ENCODE measurements at places on chromosomes 7 and 10. TPM values are rescaled to one million over a fixed set of nuclear protein-coding genes. Genes with fewer than 3 reads are reported as not detected.
A peak's percentile ranks its signal among the peaks of the same experiment; 100 is the strongest.

- DNase-seq: no peak
These were observed 146.5 kb downstream of the ARID5B start for GRCh38 chr10:62047960-62048383.

DNA sequence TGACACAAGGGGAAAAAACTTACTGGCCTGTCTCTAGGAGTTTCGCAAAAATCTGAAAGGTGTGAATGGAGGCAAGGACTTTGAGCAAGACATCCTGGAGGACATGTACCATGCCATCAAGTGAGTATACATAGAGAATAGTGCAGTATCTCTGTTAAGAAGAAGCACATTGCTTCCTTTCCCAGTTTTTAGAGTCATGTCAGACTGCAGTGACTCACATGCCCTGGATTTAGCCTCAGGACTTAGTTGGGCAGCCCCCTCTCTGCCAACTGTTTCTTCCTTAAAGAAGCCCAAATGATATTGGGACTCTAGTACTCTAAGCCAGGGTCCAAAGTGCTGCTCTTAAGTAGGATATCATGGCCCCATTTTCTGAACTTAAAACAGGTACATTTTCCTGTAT lies 28.1 kb upstream of the NFKB2 start:
- no peak for DNase-seq

GRCh38 chr7:29588900-29589696 lies 25.5 kb downstream of the PRR15 start:
- DNase-seq: no peak

- no peak for DNase-seq
These were observed 65.7 kb downstream of the TNRC18 start for GRCh38 chr7:5357951-5358350.

TEX47 gene
- polyA plus RNA-seq: not detected

GRCh38 chr10:11325817-11326216 lies 285.6 kb downstream of the USP6NL start:
- no peak for DNase-seq

- no peak for DNase-seq
These were observed 107.4 kb downstream of the DYNC2I1 start for GRCh38 chr7:158963771-158964241.

IGF2BP3 gene
- 0.17 TPM for polyA plus RNA-seq

DNA sequence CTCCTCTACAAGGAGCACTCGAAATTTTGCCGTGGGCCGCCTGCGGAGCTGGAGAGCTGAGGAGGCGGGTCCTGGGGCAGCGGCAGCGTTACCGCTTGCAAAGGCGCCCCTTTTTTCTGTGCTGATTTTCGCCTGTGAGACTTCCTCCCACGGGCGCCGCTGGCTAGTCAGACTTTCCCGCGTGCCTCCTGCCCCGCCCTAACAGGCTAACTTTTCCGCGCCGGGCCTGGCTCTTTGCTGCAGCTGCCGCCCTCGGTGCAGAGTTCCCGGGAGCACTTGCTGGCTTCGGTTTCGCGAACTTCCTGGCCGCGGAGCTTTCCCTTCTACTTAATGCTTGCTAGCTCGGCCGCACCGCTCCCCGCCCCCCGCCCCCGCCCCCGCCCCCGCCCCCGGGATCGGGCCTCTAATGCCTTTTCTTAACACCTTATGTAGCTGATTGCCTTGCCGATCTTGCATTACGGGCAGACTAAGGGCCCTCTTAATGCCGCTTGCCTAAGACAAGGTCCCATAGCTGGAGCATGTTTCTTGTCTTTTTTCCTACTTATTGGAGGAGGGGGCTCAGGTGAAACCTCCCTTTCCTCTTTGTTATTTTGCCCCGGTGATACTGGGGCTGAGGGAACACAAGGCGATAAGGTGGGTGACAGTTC lies 37.9 kb upstream of the RASGEF1A start:
- DNase-seq: peak; percentile 92

DNA sequence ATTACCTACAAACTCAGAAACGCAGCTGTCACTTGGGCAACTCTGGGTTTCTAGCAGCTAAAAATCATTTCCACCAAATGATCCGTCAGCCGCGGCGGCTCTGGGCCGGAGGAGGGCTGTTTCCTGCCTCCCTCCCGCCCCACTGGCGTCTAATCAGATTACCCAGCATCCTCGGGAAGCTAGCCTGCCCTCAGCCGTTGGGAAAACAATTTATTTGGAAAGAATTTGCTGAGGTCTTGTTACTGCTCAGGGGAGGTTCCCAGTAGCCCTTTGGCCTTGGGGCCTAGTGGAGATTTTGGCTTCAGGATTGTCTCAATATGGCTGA lies 65.0 kb upstream of the ADGRA1 start:
- DNase-seq: no peak

- DNase-seq: no peak
These were observed 116.1 kb downstream of the CLEC2L start for GRCh38 chr7:139639563-139639962.

OR6B1 gene
- not detected for polyA plus RNA-seq

GRCh38 chr10:775245-776075 lies 86.0 kb upstream of the DIP2C start:
- DNase-seq: no peak

All from spleen (tissue), 13 donors.